ENCODE measurements at places on chromosomes 7 and 10. TPM values are rescaled to one million over a fixed set of nuclear protein-coding genes. Genes with fewer than 3 reads are reported as not detected.

- H3K4me1 ChIP-seq: peaks cover 24% of the 10 kb centered on the region
- no peaks in the 10 kb centered on the region for H3K27me3 ChIP-seq
- H3K27ac ChIP-seq: peak overlapping the region; percentile 69
Measured at GRCh38 chr7:44727158-44727936, 21.3 kb upstream of the ZMIZ2 start.

GRCh38 chr7:84187087-84187805, 7.3 kb downstream of the SEMA3A start:
- peaks cover 18% of the 10 kb centered on the region for H3K4me1 ChIP-seq
- no peak overlapping the region for H3K4me3 ChIP-seq
- no peaks in the 10 kb centered on the region for H3K27me3 ChIP-seq
- no peaks in the 10 kb centered on the region for H3K36me3 ChIP-seq
- no peak for DNase-seq
- H3K27ac ChIP-seq: peak overlapping the region; percentile 81

DNA sequence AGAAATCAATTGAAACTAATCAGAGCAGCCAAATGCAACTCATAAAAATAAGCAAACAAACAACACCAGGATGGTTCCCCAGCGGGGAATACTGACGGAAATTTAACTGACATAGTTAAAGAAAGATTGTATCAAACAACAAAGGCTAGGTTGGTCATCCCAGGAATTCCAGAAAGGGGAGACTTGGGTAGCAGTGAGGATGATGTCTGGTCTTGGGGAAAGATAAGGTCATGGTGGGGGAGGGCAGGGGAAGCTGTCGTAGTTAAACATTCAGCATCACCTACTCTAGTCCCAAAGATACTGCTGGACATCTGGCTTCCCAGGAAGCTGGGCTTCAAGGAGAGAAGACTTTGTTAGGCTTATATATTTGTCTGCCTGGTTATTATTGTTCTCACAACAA, 50.4 kb downstream of the DYNC1I1 start:
- no peak overlapping the region for H3K4me3 ChIP-seq
- H3K4me1 ChIP-seq: no peaks in the 10 kb centered on the region

GRCh38 chr7:151453326-151453791, 13.4 kb upstream of the CRYGN start:
- H3K27me3 ChIP-seq: no peaks in the 10 kb centered on the region
- no peak for DNase-seq
- no peak overlapping the region for H3K4me3 ChIP-seq
- no peaks in the 10 kb centered on the region for H3K4me1 ChIP-seq
- H3K36me3 ChIP-seq: no peaks in the 10 kb centered on the region

The CALHM1 gene
- not detected for total RNA-seq

The SHTN1 gene
- 33.6 TPM for total RNA-seq

DNA sequence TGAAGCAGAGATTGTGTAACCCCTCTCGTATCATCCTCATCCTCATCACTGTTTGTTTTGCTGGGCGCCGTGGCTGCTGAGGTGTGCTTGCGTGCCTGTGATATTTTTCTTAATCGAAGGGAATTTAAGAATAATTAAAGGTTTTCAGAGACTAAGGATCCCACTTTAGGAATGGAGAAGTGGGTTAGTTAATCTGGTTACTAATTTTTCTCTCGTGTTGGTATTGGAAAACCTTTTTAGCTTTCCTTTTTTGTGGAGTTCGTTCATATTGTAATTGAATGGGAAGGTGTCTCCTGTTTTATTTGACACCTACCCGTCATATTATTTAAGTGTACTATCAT, 1.3 kb downstream of the UBN2 start:
- DNase-seq: peak; percentile 60
- H3K27me3 ChIP-seq: no peaks in the 10 kb centered on the region
- peaks cover 45% of the 10 kb centered on the region for H3K4me1 ChIP-seq
- H3K4me3 ChIP-seq: peak overlapping the region; percentile 98
- peaks cover 2% of the 10 kb centered on the region for H3K36me3 ChIP-seq

- no peaks in the 10 kb centered on the region for H3K36me3 ChIP-seq
- H3K27ac ChIP-seq: no peak overlapping the region
- H3K27me3 ChIP-seq: no peaks in the 10 kb centered on the region
- no peak overlapping the region for H3K4me3 ChIP-seq
Measured at GRCh38 chr7:29485339-29486190, 78.1 kb upstream of the PRR15 start.

The LFNG gene
- 24.7 TPM for total RNA-seq

- no peak overlapping the region for H3K27ac ChIP-seq
- H3K27me3 ChIP-seq: no peaks in the 10 kb centered on the region
- H3K36me3 ChIP-seq: no peaks in the 10 kb centered on the region
- DNase-seq: no peak
Measured at GRCh38 chr7:46859963-46860475, 721.9 kb downstream of the TNS3 start.

- H3K27ac ChIP-seq: no peak overlapping the region
- no peak overlapping the region for H3K4me3 ChIP-seq
- no peaks in the 10 kb centered on the region for H3K36me3 ChIP-seq
- no peak for DNase-seq
- H3K27me3 ChIP-seq: no peaks in the 10 kb centered on the region
Measured at GRCh38 chr10:130045091-130045652, 65.5 kb downstream of the C10orf143 start.

DNA sequence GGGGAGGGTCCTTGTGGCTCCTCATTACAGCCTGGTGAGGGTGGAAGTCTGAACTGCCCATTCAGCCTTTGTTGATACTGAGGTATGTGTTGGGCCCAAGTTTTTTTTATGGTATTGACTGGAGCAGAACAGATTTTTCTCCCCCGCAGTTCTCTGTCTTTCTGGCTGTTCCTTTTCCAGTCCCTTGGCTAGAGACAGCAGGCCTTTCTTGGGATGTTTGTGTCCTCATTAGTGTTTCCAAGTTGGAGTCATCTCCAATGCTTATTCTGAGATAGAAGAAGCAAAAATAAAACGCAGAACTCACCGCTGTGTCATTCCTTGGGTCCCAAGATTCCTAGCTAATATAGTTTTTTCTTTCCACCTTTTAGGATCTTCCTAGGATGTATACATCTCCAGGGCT, 193.3 kb downstream of the RAMP3 start:
- no peak for DNase-seq
- no peak overlapping the region for H3K4me3 ChIP-seq
- H3K27me3 ChIP-seq: peaks cover 56% of the 10 kb centered on the region
- H3K36me3 ChIP-seq: no peaks in the 10 kb centered on the region
- peaks cover 8% of the 10 kb centered on the region for H3K4me1 ChIP-seq

DNA sequence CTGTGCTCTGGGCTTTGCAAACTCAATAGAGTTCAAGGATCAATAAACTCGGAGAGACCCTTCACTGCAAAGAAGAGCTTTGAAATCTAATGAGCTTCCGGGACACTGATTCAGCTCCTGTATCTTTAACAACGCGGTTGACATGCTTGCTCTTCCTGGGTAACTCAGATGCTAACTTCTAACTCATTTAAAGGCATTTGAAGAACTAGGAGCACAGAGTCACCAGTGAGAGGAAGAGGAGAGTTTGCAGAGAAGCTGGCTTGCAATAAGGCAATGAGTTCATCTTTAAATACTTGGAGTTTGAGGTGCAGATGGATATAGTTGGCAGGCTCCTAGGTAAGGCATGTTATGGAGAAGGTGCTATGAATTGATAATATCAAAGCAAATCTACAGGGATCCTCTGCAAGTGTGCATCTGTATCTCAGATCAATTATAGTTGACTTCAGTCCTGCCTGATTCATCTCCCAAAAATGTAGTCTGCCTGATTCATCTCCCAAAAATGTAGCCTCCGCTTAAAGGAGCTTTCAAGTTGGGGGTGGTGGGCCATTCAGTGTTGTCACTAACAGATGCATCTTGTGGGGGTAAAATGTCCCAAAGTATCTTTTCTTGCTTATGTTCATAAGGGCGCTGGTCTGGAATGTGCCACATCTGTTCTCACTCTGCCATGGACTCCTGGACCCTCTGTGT, 182.5 kb upstream of the PRSS58 start:
- H3K4me1 ChIP-seq: peaks cover 46% of the 10 kb centered on the region
- H3K36me3 ChIP-seq: no peaks in the 10 kb centered on the region
- peak; percentile 67 for DNase-seq

DNA sequence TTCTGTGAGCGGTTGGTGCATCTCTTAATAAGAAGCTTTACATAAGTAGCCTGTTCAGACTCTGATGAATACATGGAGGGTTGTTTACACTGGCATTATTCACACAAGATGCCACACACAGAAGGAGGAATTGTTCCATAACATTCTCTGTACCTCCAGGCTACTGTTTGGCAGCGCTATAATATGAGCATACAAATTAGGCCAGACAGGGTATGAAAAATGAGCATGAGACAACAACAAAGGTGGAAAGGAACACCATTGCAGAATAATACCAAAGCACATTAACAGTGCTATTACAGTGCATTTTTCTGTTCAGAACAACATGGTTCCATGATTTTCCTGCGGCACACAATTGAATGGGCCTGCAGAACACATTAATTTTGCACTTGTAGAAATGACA, 417.2 kb upstream of the C7orf33 start:
- H3K4me3 ChIP-seq: no peak overlapping the region
- H3K27me3 ChIP-seq: no peaks in the 10 kb centered on the region
- no peak overlapping the region for H3K27ac ChIP-seq
- no peaks in the 10 kb centered on the region for H3K36me3 ChIP-seq
- DNase-seq: no peak
- H3K4me1 ChIP-seq: no peaks in the 10 kb centered on the region

The HOXA1 gene
- 2.0 TPM for total RNA-seq

DNA sequence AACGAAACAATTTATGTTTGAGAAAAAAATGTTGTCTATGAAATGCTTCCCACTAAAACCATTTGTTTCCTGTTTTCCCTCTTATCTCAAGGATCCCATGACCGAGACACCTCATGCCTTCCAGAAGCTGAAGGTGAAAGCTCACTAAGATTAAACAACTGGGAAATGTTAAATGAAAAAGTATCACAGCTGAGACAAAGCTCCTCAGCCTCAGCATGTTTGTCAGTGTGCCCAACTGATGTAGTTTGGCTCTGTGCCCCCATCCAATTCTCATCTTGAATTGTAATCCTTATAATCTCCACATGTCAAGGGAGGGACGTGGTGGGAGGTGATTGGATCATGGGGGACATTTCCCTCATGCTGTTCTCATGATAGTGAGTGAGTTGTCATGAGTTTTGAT, 327.3 kb downstream of the HTR7 start:
- H3K27ac ChIP-seq: no peak overlapping the region
- no peaks in the 10 kb centered on the region for H3K36me3 ChIP-seq
- H3K4me3 ChIP-seq: no peak overlapping the region
- H3K4me1 ChIP-seq: no peaks in the 10 kb centered on the region

- no peak overlapping the region for H3K4me3 ChIP-seq
- H3K27me3 ChIP-seq: no peaks in the 10 kb centered on the region
- H3K36me3 ChIP-seq: no peaks in the 10 kb centered on the region
- H3K27ac ChIP-seq: no peak overlapping the region
Measured at GRCh38 chr7:117269886-117270285, 53.0 kb downstream of the WNT2 start.

GRCh38 chr10:133379152-133379800, at the start of gene PAOX:
TSS of gene PAOX (plus strand) at chr10:133379262. CDS start at chr10:133379317, 55 bp downstream.
- no peak within 1 kb of the TSS for H3K27ac ChIP-seq
- H3K4me3 ChIP-seq: peak within 1 kb of the TSS; percentile 64
- no peaks in the 10 kb centered on the region for H3K27me3 ChIP-seq
- H3K4me1 ChIP-seq: no peaks in the 10 kb centered on the region
- DNase-seq: no peak
- H3K36me3 ChIP-seq: no peaks in the 10 kb centered on the region

GRCh38 chr7:44914992-44915607, 29.8 kb upstream of the PURB start:
- H3K4me3 ChIP-seq: no peak overlapping the region
- no peak for DNase-seq
- no peaks in the 10 kb centered on the region for H3K27me3 ChIP-seq
- no peak overlapping the region for H3K27ac ChIP-seq
- no peaks in the 10 kb centered on the region for H3K36me3 ChIP-seq
- peaks cover 23% of the 10 kb centered on the region for H3K4me1 ChIP-seq

The EPHB4 gene
- total RNA-seq: 79.4 TPM

The CALML3 gene
- not detected for total RNA-seq

DNA sequence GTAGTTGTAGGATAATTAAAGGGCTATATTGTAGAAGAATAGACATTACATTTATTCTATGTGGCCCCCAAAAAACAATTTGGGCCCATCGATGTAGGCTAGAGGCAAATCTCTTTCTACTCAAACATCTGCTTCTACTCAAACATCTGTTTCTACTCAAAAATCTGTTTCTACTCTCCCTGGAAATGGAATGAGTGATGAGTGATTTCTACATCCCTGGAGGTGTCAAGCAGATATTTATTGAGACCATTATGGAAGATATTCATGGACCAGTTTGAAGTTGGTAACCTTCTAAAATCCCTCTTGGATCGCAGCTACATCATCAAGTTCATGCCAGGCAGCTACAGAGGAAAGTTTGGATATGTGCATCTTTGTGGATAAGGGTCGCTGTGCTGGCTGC, 5.1 kb upstream of the PLPP4 start:
- H3K4me3 ChIP-seq: no peak overlapping the region
- H3K27me3 ChIP-seq: no peaks in the 10 kb centered on the region
- no peak for DNase-seq
- H3K36me3 ChIP-seq: no peaks in the 10 kb centered on the region

DNA sequence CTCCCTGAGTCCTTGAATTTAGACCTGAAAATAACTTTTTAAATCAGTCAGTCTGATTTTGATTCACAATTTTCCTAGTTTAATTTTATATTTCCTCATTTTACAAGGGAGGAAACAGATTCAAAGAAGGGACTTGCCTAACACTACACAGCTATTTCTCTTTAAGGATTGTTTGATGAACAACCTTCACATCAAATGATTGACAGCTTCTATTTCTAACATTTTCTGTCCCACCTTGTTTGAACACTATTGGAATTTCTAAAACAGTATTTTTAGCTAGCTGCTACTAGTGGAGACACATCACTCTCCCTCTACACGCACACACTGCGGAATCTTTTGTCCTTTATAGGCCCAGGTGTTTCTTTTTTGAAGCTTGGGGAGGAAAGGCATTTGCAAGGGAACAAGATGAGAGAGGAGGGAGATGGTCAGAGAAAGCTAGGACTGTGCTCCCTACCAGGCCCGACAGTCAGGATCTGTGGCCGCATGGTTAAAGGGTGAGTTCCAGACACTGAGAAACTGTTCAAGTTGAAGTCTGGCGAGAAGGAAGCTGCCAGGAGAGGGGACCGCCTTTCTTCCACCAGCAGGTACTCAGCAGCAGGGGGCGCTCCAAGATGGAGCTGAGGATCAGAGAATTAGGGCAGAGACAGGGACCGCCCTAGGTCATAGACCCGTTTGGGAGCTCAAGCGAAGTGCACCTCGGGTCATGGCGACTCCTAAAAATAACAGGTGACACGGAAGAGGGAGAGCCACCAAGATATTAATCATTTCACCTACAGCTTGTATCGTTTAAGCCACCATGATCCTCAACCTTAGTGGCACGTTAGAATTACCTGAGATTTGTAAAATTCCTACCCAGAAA, 49.7 kb downstream of the DNAJC12 start:
- H3K4me3 ChIP-seq: no peak overlapping the region
- no peaks in the 10 kb centered on the region for H3K36me3 ChIP-seq

The ZNRF2 gene
- total RNA-seq: 28.2 TPM

DNA sequence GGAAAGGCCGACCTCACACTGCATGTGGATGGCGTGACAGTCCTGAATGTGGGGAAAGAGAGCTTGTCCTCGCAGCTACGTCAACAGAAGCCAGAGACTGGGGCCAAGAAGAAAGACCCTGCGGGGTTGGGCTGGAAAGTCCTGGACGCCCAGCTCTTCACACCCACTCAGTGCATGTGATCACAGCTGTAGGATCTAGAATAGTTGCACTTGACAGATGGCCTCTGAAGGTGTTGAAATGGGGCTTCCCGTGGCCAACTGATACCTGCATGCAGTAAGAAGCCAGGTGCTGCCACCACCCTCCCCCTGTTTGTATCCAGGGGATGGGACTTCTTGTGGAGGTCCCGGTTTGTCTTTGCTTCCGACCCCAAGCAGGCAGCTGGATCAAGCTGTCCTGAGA, 34.1 kb upstream of the OCM2 start:
- H3K36me3 ChIP-seq: no peaks in the 10 kb centered on the region
- H3K27ac ChIP-seq: no peak overlapping the region
- no peaks in the 10 kb centered on the region for H3K27me3 ChIP-seq
- no peak overlapping the region for H3K4me3 ChIP-seq
- DNase-seq: no peak
- no peaks in the 10 kb centered on the region for H3K4me1 ChIP-seq

Measured in PC-9 (cell line).